ENCODE measurements at places on chromosomes 7 and 10. TPM values are rescaled to one million over a fixed set of nuclear protein-coding genes. Genes with fewer than 3 reads are reported as not detected.

The CLDN12 gene
- total RNA-seq: 34.1 TPM

The HIPK2 gene
- 97.8 TPM for total RNA-seq

The ANKRD2 gene
- 418 TPM for total RNA-seq

The GNAT3 gene
- total RNA-seq: not detected

The NOLC1 gene
- 25.8 TPM for total RNA-seq

The CYCS gene
- total RNA-seq: 699 TPM

The HECW1 gene
- total RNA-seq: not detected

The ANKRD16 gene
- 2.5 TPM for total RNA-seq

The SORBS1 gene
- total RNA-seq: 666 TPM

The MDFIC gene
- total RNA-seq: 18.3 TPM

The CAMK2B gene
- 95.4 TPM for total RNA-seq

The NOS3 gene
- 19.4 TPM for total RNA-seq

The LIPN gene
- not detected for total RNA-seq

The PPP1R3A gene
- total RNA-seq: 121 TPM

The PLEKHS1 gene
- total RNA-seq: not detected

The GRB10 gene
- total RNA-seq: 34.7 TPM

The CCNY gene
- total RNA-seq: 91.8 TPM

The ZNF33B gene
- 13.7 TPM for total RNA-seq

The CFTR gene
- total RNA-seq: 0.87 TPM

The ZNF282 gene
- 13.2 TPM for total RNA-seq

The STRIP2 gene
- total RNA-seq: 22.0 TPM

The SPDYE16 gene
- total RNA-seq: not detected

The YWHAG gene
- total RNA-seq: 243 TPM

The NPM3 gene
- total RNA-seq: 7.9 TPM

The CTNNA3 gene
- total RNA-seq: 120 TPM

The CALHM1 gene
- not detected for total RNA-seq

The FAM204A gene
- 48.5 TPM for total RNA-seq

The RADIL gene
- total RNA-seq: 3.9 TPM

The HOXA7 gene
- total RNA-seq: not detected

The TMEM196 gene
- not detected for total RNA-seq

The MKRN1 gene
- 99.0 TPM for total RNA-seq

The BBS9 gene
- total RNA-seq: 10.2 TPM

The EBLN1 gene
- not detected for total RNA-seq

The VWA2 gene
- total RNA-seq: not detected

The DENND2A gene
- total RNA-seq: 15.0 TPM

The CNPY1 gene
- total RNA-seq: not detected

The CRPPA gene
- total RNA-seq: 7.1 TPM

The SFXN4 gene
- 42.0 TPM for total RNA-seq

The IFIT3 gene
- 7.0 TPM for total RNA-seq

The CDK5 gene
- 6.7 TPM for total RNA-seq

The FAM25A gene
- not detected for total RNA-seq

The SLC39A12 gene
- total RNA-seq: not detected

The COL26A1 gene
- total RNA-seq: not detected

The CALHM3 gene
- not detected for total RNA-seq

The WEE2 gene
- not detected for total RNA-seq

The RHOBTB1 gene
- 12.1 TPM for total RNA-seq

The ACTR1A gene
- total RNA-seq: 101 TPM

The GPR158 gene
- not detected for total RNA-seq

The CABCOCO1 gene
- total RNA-seq: not detected

The HOXA1 gene
- not detected for total RNA-seq

The CACNB2 gene
- 45.6 TPM for total RNA-seq

The PTPRN2 gene
- total RNA-seq: 1.6 TPM

The AKR1C3 gene
- total RNA-seq: 40.5 TPM

All from Right ventricle myocardium inferior (tissue), 1 donor.